ENCODE measurements at places on chromosomes 4 and X.

DNA sequence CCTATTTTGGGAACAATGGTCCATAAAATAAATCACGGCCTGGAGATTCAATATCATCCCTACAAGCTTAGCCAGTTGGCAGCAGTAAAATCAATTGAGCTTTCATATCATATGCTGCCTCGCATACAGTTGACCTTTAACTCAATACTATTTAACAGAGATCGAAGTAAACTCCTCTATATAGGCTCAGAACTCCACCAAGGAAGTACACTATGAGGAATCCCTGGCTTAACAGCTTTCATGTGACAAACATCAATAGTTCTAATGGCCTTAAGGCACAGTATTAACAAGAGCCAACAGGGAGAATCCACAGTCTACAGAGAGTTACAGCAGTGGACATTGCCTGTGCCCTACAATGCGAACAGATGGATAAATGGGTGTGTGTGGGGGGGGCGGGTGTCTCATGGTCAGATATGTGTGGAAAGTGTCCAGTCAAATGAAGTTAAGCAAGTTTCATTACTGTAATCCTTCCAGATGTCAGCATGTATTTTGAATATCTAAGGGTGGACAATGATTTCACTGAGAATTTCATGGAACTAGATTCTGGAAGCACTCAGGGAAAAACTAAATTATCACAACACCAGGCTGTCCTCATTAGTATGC is 98.2 kb upstream of the FAM9B start:
- DNase-seq: no peak

DNA sequence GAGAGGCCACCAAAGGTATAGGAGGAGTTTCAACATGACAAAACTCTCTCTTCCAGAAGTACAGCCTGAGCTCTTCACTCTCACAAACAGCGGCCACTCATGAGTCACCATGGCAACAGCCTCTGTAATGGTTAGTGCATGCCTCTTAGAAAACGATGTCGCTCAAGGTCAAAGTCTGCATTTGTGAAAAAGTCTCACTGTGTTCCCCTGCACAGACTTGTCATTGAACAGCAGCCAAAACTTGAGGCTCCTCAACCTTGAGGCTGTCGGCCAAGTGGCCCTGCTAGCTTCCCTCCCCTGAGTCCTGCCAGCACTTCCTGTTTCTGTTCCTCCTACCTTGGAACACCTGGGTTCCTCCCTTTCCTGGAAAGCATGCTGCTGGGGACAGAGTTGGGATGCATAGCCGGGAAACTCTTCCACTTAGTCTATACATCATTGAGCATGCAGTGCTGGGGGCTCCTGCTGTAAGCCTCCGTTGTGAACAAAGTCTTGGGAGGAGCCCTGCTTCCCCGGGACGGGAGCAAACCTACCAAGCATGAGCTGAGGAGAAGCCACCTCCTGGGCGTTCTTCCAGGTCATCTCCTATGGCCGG is 66.6 kb downstream of the ING2 start:
- no peak for DNase-seq

DNA sequence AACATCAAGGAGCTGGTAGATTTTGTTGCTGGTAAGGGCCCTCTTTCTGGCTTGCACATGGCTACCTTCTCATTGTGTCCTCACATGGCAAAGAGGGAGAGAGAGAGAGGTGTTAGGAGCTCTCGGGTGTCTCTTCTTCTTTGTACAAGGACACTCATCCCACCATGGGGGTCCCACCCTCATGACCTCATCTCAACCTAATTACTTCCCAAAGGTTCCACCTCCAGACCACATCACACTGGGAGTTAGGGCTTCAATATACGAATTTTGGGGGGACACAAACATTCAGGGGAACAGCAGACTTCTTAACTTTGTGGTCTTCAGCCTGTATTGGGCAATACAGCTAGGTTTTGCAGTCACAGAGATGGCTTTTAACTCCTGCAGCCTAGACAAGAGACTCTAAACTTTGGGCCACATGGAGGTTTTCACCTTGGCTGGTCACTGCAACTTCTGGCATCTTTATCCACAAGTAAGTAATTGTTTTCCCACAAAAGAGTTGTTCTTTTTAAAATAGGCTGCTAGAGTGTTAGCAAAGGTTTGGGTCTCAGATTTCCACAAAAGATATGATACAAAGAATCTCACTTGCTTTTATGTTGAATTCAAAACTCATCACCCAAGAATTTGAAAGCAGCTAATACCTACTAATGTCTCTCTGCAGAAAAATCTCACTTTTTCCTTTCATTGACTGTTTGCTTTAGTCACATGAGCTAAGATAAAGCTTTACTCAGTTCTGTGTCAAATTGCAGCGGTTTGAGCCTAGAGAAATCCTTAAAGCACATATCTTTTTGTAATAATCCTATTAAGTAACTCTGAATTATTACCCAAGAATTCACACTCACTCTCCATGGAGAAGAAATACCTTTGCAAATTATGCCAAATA is 39.6 kb upstream of the BBS12 start:
- no peak for DNase-seq

DNA sequence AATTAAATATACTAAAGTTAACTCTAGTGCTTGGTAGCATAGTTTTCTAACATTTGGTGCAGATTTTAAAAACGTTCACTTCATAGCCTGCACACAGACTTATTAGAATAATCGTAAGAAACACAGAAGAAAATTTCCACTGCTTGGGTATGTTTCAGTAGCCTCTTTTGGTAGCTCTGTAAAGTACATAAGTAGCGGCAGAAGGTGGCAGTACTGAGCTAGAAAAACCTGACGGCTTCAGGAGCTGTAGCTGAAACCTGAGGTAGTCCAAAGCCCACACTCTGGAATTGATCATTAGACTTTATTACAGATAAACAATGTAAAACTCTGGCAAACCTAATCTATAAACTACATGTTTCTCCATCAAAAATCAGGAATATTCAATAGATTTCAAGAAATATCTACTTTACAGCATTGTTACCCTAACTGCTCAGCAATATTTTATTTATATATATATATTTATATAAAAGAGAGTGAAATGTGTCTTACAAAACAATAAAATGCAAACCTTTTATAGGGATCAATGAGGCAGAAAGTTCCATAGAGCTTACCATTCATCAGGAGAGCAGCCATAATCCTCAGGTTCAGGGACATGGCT is 88.2 kb downstream of the ATP8A1 start:
- peak; percentile 69 for DNase-seq

DNA sequence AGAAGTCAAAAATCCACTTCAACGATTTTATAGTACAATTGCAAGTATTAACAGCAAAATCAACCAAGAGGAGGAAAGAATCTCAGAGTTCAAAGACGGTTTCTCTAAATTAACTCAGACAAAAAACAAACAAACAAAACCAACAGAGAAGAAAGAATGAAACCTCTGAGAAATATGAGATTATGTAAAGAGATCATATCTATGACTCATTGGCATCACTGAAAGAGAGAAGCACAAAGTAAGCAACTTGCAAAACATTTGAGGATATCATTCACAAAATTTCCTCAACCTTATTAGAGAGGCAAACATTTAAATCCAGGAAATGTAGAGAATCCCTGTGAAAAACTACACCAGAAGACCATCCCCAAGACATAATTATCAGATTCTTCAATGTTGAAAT is 370.4 kb downstream of the INPP4B start:
- no peak for DNase-seq

GRCh38 chrX:31099536-31100090 is 27.8 kb upstream of the FTHL17 start:
- DNase-seq: no peak

GRCh38 chr4:57426779-57427395 is 316.7 kb upstream of the IGFBP7 start:
- peak; percentile 5 for DNase-seq

DNA sequence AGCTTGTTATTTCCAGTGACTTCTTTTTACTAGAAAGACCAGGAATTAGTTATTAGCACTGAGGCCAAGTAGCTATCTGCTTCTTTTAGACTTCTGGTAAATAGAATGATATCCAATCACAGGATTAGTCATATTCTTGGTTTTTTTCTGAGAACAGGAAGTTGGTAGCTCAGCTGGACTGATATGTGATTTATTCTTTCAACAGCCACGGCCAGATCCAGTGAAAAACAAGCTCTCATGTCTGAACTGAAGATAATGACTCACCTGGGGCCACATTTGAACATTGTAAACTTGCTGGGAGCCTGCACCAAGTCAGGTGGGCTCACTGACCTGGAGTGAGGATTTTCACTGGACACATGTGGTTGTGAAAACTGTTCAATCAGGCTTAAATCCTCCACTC is 48.6 kb downstream of the PDGFRA start:
- no peak for DNase-seq

- DNase-seq: no peak
Measured at GRCh38 chrX:12981880-12982279, 7.0 kb downstream of the TMSB4X start.

DNA sequence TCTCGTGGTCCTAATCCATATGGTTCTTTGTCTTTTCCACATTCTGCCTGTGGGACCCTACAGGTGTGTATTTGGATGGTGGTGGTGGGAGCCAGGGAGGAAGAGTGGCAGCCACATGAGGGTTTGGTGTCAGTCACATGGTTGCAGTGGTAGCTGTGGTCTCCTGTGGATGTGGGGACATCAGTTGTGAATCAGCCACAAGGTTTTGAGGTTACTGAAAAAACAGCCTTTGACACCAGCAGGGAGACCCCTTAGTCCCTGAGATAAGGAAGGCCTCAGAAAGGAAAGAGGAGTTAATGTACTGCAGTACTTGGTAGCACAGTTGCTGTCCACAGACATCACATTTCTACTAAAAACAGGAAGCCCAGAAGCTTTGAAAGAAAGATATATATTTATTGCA is 15.8 kb upstream of the GAGE10 start:
- DNase-seq: no peak

- no peak for DNase-seq
Measured at GRCh38 chr4:4496592-4497372, 45.1 kb downstream of the STX18 start.

DNA sequence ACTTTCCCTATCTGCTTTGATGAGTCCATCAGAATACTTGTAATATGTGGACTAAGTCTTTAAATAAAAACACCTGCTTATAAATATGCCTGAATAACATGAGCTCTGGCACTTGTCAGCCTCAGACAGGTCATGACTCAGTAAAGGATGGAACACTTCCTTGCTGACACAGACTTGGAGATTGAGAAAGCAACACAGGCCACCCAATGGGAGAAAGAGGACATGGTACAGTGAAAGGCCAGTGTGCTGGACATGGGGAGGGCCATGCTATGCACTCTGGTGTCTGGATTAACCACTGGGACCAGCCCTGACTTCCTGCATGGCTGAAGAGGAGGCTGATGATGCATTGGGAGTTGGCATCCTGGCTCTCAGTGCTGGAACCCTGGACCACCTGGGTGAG is 149.5 kb downstream of the DHRSX start:
- DNase-seq: no peak

DNA sequence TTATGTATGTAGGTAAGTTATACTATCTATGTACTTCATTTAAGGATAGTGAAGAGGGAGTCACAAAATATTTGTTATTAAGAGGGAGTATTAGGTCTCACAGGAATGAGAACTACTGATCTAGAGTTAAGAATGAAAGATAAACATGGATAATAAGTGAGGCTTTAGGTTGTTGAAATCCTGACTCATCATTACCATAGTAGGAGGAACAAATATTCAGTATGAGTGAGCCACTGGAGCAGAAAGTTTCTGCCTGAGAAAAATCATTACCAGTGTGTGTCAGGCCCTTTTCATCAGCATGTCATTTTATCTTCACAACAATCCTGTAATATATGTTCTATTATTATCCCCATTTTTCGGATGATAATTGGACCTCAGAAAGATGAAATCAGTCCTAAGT is 27.2 kb upstream of the IGSF1 start:
- no peak for DNase-seq

GRCh38 chrX:131861088-131861787 is 161.9 kb upstream of the STK26 start:
- no peak for DNase-seq

DNA sequence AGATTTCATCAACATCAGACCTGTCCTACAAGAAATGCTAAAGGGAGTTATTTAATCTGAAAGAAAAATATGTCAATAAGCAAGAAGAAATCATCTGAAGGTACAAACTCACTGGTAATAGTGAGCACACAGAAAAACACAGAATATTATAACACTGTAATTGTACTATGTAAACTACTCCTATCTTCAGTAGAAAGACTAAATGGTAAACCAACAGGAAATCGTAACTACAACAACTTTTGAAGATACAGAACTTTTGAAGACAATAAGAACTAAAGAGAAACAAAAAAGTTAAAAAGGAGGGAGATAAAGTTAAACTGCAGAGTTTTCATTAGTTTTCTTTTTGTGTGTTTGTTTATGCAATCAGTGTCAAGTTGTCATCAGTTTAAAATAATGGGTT is 12.4 kb downstream of the MED14 start:
- no peak for DNase-seq

DNA sequence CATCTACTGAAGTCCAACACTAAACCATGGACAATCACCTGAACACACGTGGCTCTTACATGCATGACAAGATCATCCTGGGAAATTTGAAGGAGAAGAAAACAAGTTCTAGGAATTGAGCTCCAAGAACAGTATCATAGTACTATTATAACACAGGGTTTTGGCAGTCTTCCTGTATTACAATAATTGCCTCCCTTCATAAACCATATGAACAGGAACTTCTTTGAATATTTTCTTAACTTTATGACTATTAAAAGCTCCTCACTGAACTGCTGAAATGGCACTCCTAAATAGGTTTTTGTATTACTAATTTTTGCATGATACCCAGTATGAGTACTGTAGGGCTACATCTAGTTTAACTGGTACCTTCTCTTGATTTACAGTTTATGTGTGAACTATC is 130.0 kb downstream of the ZAR1 start:
- DNase-seq: no peak

- no peak for DNase-seq
Measured at GRCh38 chr4:163540977-163541376, 46.5 kb downstream of the TMA16 start.

DNA sequence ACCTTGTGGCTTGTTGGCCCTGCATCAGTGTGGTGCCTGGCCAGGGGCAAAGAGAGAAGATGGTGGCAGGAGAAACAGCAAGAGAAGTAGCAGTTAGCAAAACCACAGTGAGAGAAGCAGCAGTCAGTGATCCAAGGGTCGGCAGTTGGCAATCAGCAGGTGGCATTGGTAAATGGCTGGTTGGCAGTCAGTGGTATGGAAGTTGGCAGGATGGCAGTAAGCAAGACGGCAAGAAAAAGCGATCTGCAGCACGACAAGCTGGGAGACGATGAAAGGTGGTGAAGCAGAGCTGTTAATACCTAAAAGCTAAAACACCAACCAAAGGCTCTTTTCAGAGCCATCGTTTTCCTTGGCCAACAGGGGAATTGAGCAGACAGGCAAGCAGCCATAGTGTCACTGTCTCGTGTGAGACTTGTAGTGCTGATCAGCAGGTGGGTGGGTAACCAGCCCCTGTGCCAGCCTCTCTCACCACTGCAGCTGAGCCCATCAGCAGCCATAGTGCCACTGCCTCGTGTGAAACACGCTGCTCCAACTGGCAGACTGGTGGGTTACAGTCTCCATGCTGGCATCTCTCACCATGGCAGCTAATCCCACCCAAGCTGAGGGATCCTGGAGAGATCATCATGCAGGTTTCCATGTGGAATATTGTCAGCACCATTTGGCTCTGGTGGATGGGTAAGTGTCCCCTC is 2078.4 kb downstream of the PCDH7 start:
- no peak for DNase-seq

GRCh38 chr4:153521999-153522801 is 56.0 kb downstream of the TMEM131L start:
- no peak for DNase-seq

- DNase-seq: no peak
Measured at GRCh38 chr4:157226035-157226434, 5.5 kb downstream of the GRIA2 start.

GRCh38 chrX:129726307-129727111 is 12.3 kb upstream of the XPNPEP2 start:
- no peak for DNase-seq

Data from SW 1271 (cell line).